Stimulated activated naive B cell treated with anti-CD40 and anti-IgM and Interleukin-4, amounts not matched to agents 10 μg/mL and 1 μg/mL and 100 μg/mL, for 72 hours (primary cell): ENCODE measurements at places on chromosomes 6 and 20.

DNA sequence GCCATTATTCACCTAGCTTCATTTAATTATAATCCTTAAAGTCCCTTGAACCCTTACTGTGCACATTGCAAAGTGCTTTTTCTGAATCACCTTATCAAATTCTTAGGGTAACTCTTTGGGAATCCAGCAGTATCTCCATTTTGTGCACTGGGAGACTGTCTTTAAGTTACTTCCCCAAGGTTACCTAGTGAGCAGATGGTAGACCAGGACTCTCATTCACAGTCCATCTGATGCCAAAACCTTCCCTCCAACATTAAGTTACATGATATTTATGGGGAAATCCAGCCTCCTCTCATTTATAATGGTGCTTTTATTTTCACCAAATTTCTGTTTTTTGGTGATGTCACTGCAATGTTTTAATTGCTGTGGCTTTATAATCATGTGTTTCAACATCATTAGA lies 75.7 kb downstream of the NCOA7 start:
- DNase-seq, result no peak

DNA sequence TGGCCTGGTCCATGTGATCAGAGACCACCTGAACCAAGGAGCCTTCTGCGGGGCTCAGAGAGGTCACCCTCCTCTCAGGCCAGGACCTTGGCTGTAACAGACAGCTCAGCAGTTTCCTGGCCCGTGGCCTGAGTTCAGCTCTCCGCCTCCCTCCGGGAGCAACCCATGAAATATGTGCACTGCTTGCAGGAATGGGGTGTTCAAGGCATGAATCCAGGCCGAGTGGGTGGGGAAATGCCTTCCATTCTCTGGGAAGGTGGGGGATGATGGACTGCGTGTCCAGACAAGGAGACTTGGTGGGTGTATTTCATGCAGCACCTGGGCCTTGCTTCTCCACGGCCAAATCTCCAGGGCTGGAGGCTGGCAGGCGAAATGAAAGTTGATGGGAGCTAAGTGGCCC lies 46.0 kb downstream of the SIRPA start:
- no peak for DNase-seq

DNA sequence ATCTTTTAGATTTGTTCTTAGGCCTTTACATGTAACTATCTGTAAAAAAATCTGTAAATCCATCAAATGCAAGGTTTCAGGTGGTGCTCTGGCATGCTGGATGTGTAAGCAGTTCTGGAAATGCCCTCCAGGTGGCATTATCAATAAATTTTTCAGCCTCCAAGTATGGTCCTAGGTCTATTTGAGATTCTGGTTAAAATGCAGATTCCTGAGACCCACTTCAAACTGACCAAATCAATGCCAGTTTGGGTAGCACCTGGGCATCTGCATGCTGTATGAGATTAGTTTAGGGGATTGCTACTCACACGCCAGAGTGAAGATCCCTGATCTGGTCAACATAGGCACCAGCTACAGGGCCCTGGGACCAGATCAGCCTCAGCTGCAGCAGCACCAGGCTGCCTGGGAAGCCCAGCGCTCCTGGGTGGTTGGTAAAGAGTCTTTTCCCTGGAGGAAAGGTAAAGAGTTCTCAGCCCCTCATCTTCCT lies 507.3 kb upstream of the CITED2 start:
- peak; percentile 12 for DNase-seq

DNA sequence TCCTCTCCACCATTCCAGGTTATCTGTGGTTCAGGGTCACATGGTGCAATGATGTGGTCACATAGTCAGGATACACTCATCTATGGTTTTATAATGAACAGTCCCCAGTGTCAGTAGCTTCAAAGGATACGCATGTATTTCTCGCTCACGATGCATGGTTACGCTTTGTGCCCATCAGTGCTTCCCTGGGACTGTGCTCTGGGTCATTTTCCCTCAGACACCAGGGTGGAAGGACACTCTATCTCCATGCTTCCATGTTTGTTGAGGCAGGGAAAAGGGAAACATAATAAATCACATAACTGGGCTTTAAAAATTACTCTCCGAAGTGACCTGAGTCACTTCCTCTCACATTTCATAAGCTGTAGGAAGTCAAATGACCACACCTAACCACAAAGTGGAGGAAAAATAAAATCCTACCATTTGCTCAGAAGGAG lies 394.8 kb upstream of the NOX3 start:
- no peak for DNase-seq

DNA sequence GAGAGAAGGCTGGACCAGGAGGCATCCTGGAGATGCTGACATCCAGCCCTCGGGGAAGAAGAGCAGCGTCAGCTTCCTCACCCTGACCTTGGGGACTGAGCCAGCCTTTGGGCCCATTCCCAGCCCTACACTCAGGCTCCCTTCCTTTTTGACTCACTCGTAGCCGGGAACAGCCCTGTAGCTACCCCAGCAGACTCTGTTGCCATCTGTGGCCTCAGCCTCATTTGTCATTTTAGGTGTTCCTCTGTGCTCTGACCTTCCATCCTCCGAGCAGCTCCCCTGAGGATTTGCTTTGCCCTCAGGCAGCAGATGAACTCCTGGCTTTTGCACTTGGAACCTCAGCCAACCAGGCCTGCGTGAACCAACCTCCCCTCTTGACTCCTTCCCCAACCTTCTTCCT lies 67.5 kb downstream of the ELOVL2 start:
- DNase-seq, result no peak

- no peak for DNase-seq
These were observed 25.8 kb downstream of the BCAS4 start for GRCh38 chr20:50820515-50821256.

DNA sequence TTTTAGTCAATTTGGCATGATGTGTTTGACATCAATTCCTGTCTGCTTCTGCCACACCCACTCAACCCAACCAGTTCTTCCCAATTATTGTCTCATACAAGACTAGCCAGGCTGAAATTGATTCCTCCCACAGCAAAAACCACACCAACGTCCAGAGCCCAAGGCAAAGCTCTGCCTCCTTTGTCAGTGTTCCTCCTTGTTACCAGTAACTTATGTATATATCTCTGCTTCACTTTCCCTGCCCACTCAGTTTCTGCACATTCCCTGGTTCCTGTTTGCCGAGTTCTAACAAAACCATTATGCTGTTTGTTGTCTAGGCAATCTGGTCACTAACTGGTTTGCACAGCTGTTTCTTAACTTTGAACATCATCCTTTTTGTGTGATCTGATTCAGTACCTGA lies 547.9 kb upstream of the PTCHD4 start:
- DNase-seq, result no peak

GRCh38 chr6:5199702-5200101 lies 61.0 kb downstream of the LYRM4 start:
- DNase-seq, result no peak

DNA sequence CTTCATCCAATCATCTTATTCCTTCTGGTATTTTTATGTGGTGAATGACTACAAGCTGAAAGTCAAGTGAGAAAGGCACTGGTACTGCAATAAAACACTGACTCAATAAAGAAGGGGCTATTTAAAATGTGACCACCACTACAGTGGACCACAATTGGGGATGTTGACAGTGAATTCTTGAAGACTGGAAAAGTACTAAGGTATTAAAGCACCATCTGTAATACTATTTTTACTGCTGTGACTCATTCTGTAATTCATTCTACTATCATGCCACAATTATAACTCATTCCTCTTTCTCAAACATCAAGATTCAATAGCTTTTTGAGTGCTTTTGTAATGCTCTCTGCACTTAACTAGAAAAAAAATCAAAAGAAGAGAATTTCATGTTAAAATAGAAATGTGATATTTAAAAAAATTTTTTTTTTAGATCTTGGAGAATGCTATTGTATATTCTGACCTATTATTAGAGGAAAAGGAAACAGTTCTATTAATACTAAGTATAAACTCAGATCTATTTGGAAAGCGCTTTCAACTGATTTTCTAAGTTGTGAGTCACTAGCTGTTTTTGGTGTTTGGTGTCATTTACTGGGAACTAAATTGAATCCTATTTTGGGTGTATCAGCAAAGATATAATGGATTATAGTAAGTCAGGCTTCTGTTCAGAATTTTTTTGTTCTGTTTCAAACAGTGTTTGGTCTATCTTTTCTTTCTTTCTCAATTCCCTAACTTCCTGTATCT lies 104.7 kb upstream of the TMEM170B start:
- DNase-seq, result no peak

DNA sequence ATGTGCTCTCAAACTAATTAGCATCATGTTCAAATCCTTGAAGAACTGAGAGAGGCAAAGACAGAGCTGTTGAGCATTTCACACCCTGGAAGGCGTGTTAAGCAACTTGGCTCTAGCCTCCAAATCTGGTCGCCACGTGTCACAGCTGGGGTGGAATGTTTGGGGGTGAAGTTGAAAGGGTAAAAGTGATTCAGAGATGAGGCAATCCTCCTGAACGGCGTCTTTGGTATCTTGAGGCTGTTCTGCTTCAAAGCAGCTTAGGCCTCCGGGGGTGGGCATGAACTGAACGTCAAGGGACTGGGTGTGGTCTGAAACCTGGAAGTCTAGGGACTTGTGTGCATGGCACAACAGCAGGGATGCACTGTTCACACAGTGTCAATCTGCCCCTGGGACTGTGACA lies 62.3 kb downstream of the TRAM2 start:
- no peak for DNase-seq

GRCh38 chr20:50093240-50093639 lies 19.7 kb downstream of the UBE2V1 start:
- no peak for DNase-seq

- DNase-seq, result no peak
These were observed 33.5 kb downstream of the DLL1 start for GRCh38 chr6:170257376-170257775.

- DNase-seq, result no peak
These were observed 21.4 kb upstream of the TENT5A start for GRCh38 chr6:81773887-81774286.

DNA sequence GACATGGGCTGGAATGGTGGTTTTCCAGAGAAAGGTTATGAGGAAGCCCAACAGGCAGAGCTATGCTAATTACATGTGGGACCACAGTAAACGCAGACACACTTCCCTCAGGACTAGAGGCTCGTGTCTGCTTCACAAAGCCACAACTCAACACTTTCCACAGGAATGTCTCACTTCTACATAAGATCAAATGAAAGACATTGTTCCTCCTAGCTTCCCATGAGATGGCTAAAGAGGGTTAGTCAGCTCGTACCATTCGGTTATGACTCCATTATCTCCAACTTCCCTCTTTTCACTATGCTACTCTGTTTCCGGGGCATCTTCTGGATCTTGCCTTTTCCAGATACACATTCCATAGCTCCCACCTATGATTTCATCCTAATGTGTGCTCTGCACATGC lies 29.1 kb upstream of the ZC3H12D start:
- DNase-seq, result no peak

- no peak for DNase-seq
These were observed 203.6 kb downstream of the GJA1 start for GRCh38 chr6:121639021-121639420.

- DNase-seq, result no peak
These were observed 693 bp upstream of the GNAS-AS1 start for GRCh38 chr20:58851221-58851968.

GRCh38 chr6:135115834-135116233 lies 61.2 kb upstream of the HBS1L start:
- no peak for DNase-seq

GRCh38 chr20:60209048-60209447 lies 250.8 kb downstream of the CDH26 start:
- DNase-seq, result no peak

DNA sequence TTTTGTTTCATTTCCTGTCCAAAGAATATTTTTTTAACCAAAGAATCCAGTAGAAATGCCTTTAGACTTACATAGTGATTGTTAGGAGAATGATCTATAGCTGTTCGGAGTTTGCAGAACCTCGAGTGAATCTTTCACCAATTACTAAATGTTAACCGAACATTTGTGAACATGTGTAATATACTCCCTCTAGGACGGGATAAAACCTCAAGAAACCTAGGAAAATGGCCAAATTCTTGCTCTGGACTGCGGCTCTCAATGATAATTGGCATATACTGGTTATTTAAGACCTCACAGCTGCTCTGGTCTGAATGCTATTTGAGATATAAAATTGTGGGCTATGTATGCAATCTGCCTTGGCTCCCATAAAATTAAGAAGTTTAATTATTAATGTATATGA lies 137.1 kb downstream of the PACRG start:
- no peak for DNase-seq

GRCh38 chr6:163585932-163586437 lies 171.5 kb downstream of the QKI start:
- no peak for DNase-seq

GRCh38 chr6:136927292-136927691 lies 5.2 kb downstream of the SLC35D3 start:
- no peak for DNase-seq

GRCh38 chr6:40474937-40475336 lies 112.2 kb downstream of the LRFN2 start:
- DNase-seq, result no peak

DNA sequence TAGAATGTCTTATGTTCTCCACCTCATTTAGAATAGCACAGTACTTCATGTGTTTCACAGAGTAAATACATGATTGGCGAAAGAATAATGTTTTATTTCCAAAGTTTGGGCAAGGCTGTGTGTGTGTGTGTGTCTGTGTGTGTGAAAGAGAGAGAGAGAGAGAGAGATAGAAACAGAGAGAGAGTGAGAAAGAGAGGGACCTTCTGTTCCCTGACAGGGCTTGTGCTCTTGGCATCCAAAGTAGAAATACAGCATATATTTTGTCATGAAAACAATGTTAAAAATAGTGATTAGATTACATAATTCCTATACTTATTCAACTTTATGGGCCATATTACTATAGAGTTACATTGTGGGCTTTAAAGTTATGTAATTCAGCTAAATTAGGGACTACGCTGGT lies 201.2 kb downstream of the KIF6 start:
- no peak for DNase-seq

- DNase-seq, result no peak
These were observed 132.1 kb downstream of the MRPL14 start for GRCh38 chr6:43995137-43995536.

- DNase-seq, result no peak
These were observed 59.5 kb downstream of the PSMG4 start for GRCh38 chr6:3318226-3318625.
